Kidney capillary endothelial cell (primary cell): ENCODE measurements at places on chromosomes 11 and 22.

DNA sequence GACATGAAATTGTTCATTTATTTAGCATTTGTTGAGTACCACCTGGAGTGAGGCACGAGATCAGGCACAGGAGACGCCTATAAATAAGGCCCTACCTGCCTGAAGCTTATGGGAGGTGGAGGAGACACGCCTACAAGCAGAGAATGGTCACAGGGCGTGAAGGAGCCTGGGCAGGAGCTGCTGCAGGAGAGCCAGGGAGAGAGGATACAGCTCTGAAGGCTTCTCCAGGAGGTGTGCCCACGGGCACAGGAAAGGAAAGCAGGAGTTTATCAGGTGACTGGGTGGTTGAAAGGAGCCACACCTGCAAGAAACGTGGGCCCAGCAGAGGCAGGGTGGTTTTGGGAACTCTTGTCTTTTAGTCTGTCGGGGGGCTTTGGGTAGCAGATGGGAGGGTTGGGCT is 70.3 kb downstream of the BMAL1 start:
- DNase-seq = no peak

- no peak for DNase-seq
Observed at GRCh38 chr11:134025082-134025429, 43.8 kb upstream of the JAM3 start.

- no peak for DNase-seq
Observed at GRCh38 chr11:74620531-74620930, 28.1 kb downstream of the POLD3 start.

- no peak for DNase-seq
Observed at GRCh38 chr11:68724293-68724692, 27.0 kb downstream of the TESMIN start.

DNA sequence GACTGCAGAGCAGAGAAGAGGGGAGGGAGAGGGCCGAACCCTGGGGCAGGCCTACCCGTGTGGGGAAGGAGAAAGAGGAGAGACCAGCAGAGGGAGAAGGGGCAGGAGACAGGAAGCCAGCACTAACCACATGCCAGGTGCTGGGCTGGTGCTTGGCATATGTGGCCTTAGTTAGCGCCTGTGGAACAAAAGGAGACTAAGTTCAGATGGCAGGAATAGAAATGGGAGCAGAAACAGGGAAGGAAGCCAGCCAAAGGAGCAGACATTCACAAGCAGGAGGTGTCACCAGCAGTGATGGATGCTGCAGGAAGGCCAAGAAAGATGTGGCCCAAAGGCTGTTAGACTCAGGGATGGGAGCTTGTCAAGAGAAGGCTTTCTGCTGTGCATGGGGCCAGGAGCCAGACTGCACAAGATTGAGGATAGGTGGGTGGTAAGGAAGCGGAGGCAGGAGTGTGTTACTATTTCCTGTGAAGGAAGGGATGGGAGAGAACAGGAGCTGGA is 26.7 kb downstream of the TREH start:
- DNase-seq = no peak

- DNase-seq = no peak
Observed at GRCh38 chr11:60345489-60345888, 18.4 kb downstream of the MS4A6E start.
